ENCODE measurements at places on chromosomes 7 and 10.

GRCh38 chr7:98283127-98283886, 1.8 kb downstream of the BRI3 start:
- peak; percentile 75 for DNase-seq

- no peak for DNase-seq
Measured at GRCh38 chr7:27164045-27164366, 1.3 kb downstream of the HOXA9 start.

- no peak for DNase-seq
Measured at GRCh38 chr7:127447326-127447945, 54.9 kb upstream of the ZNF800 start.

DNA sequence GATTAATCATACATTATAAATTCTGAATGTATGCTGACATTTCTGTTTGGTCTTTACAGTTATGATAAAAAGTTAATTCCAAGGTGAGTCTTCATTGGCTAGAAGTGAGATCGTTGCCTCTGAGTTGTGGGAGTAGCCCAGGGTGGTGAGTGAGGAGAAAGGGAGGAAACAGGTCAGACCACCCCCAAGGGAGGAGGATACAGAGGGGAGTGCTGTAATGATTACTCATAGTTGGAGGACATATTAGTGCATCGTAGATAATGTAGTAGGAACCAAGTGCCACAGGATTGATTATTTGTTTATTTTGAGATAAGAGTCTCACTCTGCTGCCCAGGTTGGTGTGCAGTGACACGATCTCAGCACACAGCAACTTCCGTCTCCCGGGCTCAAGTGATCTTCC, 672.2 kb downstream of the INHBA start:
- no peak for DNase-seq

DNA sequence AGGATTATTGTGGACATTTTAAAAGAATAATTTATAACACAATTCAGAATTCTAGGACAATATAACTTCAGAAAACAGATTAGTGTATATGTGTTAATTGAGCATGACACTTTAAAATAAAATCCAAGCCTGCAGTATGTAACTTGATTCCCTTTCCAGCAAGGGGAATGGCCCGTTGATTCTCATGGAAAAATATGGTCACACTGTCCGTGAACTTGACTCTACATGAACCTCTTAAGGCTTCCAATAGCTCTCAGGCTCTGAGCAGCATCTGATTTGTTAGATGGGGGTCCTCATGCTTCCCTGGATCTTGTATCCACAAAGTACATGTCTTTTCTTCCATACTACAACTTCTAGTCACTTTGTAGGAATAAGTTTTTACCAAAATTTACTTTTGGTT, 85.5 kb upstream of the AKR1E2 start:
- no peak for DNase-seq

- no peak for DNase-seq
Measured at GRCh38 chr10:293636-294035, 158.4 kb downstream of the ZMYND11 start.

- no peak for DNase-seq
Measured at GRCh38 chr7:25614415-25614814, 386.1 kb upstream of the NPVF start.

DNA sequence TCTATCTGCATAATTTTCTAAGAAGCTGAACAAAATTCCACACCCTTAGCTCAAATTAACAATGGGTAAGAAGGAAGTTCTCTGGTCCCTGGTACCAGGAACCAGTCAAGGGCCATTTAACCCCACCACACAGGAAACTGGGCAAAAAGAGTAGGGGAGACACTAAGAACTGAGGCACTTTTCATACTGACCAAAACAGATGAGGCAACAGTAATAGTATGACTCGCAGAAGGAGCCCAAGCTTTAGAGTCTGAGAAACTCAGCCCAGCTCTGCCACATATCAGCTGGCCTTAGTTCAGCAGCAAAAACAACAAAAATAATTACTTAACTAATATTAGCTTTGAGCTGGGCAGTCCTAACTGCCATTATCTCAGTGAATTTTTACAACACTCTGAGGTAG, 221.2 kb downstream of the FAM107B start:
- no peak for DNase-seq
